ENCODE measurements at places on chromosomes 6 and 20.
A peak's percentile ranks its signal among the peaks of the same experiment; 100 is the strongest.

DNA sequence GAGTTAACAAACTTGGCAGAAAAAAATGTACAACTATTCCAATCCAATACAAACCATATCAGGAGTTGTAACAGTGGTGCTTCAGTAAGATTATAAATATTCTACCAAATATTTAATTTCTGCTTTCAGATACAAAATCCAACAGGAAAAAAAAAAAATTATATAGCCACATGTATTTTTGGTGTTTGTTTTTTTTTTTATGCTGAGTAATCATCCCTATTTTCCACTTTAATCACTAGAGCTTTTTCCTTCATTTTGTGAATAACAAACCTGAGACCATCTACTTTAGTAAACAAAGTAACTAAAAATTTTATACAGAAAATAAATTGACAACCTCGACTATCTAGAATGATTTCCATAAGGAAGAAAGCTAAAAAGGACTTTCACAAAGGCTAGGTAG lies 36.2 kb downstream of the MMS22L start:
- no peak for DNase-seq

DNA sequence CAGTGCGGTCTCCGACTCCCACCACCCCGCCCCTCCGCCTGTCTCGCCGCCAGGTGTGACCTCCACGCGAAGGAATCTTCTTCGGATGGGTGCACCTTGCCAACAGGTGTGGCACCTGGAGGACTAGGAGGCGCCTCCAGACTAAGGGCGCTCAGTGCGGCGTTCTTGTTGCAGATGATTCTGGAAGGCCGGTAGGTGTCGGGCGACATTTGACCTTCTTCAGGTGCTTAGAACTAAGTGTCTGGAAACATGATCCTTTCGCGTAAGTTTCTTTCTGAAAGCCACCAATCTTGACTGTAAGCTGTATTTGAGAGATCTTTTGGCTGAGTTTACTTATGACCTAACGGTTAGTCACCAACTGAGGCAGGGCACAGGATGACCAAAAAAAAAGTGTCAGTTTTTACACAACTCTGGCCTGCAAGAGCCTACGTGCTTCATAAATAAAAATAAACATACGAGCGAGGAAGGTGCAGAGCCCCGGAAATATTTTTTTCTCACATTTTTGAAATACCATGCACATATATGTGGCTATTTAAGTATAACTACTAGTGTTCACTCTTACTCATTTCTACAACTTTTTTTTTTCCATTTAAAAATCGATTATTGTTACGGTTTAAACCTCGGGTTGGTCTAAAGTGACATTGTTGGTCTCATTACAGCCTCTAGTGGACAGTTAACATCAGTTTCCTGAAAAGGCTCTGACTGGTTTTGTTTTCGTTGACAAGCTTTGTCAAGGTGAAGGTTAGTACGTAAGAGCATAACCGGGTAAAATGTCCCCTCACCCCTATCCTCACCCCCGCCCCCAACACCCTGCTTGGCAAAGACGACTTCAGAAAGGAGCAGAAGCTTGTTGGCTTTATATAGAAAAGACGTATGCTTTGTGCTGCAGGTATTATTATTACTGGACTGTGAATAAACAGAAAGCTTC lies 1.6 kb upstream of the ATXN1 start:
- peak; percentile 17 for DNase-seq

GRCh38 chr20:48722737-48723191 lies 105.0 kb downstream of the PREX1 start:
- DNase-seq: no peak

- no peak for DNase-seq
Measured at GRCh38 chr20:24382743-24383142, 86.7 kb upstream of the SYNDIG1 start.

DNA sequence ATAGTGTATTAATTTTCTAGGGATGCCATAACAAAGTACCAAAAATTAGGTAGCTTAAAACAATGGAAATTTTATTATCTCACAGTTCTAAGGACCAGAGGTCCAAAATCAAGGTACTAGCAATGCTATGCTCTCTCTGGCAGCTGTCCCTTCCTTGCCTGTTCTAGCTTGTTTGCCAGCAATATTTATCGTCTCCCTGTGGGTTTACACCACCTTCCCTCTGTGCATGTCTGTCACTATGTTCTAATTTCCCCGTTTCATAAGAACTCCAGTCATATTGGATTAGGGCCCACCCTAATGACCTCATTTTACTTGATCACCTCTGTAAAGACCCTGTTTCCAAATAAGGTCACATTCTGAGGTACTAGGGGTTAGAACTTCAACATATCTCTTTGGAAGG lies 217.2 kb downstream of the IBTK start:
- DNase-seq: no peak

GRCh38 chr6:79391480-79391879 lies 145.8 kb downstream of the LCA5 start:
- DNase-seq: no peak

DNA sequence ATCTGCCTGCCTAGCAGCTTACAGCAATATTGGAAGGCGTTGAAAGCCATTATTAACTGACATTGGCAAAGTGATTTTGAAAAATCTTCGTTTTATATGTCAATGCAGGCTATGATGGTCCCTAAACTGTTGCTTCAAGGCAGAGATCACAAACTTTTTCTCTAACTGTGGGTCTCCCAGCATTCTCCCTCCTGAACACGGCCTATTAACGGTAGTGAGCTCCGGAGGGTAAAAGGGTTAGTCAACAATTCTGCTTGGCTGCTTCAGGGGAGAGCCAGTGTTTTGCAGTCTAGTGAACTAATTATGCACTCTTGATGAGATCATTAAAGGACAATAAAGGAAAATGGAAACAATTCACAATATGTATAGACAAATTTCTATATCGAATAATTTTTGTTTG lies 261.8 kb upstream of the QKI start:
- DNase-seq: no peak

All from progenitor cell of endocrine pancreas (in vitro differentiated cells).